ENCODE measurements at places on chromosomes 12 and 14. TPM values are rescaled to one million over a fixed set of nuclear protein-coding genes. Genes with fewer than 3 reads are reported as not detected.

PIANP gene
- total RNA-seq, result not detected

MAP3K9 gene
- 0.29 TPM for total RNA-seq

TAS2R9 gene
- 0.28 TPM for total RNA-seq

ORAI1 gene
- total RNA-seq, result 10.6 TPM

ALKBH1 gene
- 36.4 TPM for total RNA-seq

RNASE4 gene
- 82.6 TPM for total RNA-seq

GRCh38 chr14:103828315-103828967 lies 18.9 kb downstream of the PPP1R13B start:
- DNase-seq, result peak; percentile 47

GRCh38 chr12:49482095-49483051 lies 56.5 kb upstream of the KCNH3 start:
- no peak for DNase-seq

DNA sequence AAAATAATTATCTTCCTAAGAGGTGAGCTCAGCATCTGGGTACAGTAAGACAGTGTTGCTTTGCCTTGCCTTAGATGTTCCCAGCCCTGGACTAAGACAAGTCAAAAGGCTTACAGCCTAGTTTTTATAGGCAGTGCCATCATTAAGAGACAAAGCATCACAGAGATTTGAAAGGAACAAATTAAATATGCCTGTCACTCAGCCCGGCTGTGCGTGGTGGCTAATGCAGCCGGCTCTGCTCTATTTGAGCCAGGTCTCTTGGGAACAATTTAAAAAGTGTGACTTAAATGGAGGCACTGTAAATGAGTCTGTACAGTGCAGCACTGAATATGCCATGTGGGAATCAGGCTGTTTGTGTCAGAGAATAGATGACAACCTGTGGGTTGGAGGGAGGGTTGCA lies 1687.4 kb upstream of the FLRT2 start:
- no peak for DNase-seq

DNA sequence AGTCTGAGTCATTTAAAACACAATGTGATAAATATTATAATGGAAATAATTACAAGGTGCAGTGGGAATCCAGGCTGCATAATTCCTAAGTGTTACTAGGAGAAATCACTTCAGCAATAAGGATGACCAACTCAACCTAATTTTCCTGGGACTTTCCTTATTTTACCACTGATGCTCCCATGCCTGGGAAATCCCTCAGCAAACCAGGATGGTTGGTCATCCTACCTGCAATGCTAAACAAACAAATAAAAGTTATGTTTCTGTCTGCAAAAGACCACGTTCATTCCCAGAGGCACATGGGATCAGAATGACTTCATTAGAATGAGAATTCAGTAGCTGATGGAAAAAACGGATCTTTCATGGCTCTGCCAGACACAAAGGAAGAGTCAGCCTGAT lies 130.8 kb upstream of the RAP1B start:
- DNase-seq, result no peak

DNA sequence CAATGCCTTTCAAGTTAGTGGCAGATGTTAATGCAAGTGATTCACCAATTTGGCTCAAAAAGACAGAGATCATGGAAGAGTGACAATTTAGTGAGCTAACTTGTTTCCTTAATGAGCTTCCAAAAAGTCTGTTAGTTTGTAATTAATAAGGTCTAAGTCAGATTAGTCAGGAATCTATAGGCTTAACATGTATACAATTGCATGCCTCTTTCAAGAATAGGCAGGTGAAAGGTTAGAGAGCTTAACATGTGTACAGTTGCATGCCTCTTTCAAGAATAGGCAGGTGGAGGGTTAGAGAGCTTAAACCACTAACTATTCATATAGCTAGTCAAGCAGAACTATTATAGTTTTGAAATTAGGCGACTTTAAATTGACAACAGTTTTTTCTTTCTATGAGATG lies 663.8 kb downstream of the C12orf50 start:
- DNase-seq, result no peak
